ENCODE measurements at places on chromosomes 5 and 9. TPM values are rescaled to one million over a fixed set of nuclear protein-coding genes. Genes with fewer than 3 reads are reported as not detected.

DNA sequence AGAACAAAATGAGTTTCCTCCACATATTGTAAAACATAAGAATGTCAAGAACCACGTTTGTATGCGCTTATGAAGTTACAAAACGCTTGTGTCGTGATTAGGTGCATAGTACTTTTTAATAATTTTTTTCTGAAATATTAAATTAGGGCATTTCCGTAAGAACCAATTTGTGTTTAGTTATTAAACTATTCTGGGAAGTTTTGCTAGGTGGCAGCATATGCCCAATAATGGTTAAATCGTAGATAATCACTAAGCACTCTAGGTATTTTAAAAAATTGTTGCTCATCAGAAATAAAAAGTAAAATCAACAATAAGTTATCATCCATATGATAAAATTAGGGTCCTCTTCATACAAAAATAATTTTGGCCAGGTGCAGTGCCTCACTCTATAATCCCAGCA lies 5.4 kb downstream of the SRFBP1 start:
- H3K4me1 ChIP-seq: peaks cover 7% of the 10 kb centered on the region
- DNase-seq: no peak
- H3K4me3 ChIP-seq: no peak overlapping the region
- no peaks in the 10 kb centered on the region for H3K36me3 ChIP-seq

- no peak overlapping the region for H3K27ac ChIP-seq
- no peak overlapping the region for H3K4me3 ChIP-seq
- no peaks in the 10 kb centered on the region for H3K27me3 ChIP-seq
- no peak for DNase-seq
Observed at GRCh38 chr5:128469912-128470311, 68.1 kb downstream of the FBN2 start.

GRCh38 chr5:115733607-115734006 lies 82.9 kb downstream of the CDO1 start:
- H3K4me3 ChIP-seq: no peak overlapping the region
- H3K27me3 ChIP-seq: peaks cover 2% of the 10 kb centered on the region
- no peak for DNase-seq

ASTN2 gene
- 3.8 TPM for polyA plus RNA-seq

DMRT3 gene
- polyA plus RNA-seq: not detected

- no peak overlapping the region for H3K4me3 ChIP-seq
- H3K27ac ChIP-seq: no peak overlapping the region
- no peak for DNase-seq
- H3K4me1 ChIP-seq: no peaks in the 10 kb centered on the region
Observed at GRCh38 chr9:136255166-136255538, 9.5 kb upstream of the QSOX2 start.

DNA sequence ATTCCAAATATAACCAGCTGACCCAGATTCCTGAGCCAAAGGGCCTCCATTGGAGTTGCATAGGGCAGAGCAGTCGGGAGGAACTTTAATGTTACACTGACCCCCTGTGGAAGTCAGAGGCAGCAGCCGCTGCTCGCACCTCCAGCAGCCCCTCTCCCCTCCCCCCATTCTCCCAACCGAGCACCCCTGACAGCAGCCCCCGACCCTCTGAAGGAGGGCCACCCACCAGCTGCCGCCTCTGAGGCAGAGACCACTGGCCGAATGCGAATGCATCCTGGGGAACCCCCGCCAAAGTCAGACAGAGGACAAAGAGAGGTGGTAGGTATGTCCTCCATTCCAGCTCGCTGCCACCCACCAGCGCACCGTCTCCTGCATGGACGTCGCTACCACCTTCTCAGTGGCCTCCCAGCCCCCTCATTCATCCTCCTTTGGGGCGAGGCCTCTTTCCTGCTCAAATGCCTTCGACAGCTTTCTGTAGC lies 231.0 kb downstream of the CDK5RAP2 start:
- H3K36me3 ChIP-seq: no peaks in the 10 kb centered on the region
- no peak overlapping the region for H3K27ac ChIP-seq
- H3K4me3 ChIP-seq: no peak overlapping the region
- peaks cover 5% of the 10 kb centered on the region for H3K27me3 ChIP-seq

Measured in small intestine (tissue), 16 donors.